ENCODE measurements at places on chromosomes 1 and 21. TPM values are rescaled to one million over a fixed set of nuclear protein-coding genes. Genes with fewer than 3 reads are reported as not detected.

Gene FNDC5
- 0.95 TPM for total RNA-seq

Gene DEPDC1
- total RNA-seq = 17.3 TPM

Gene FCN3
- not detected for total RNA-seq

Gene OR2M7
- total RNA-seq = not detected

Gene RABGAP1L
- 4.7 TPM for total RNA-seq

Gene ADAM30
- not detected for total RNA-seq

Gene C1orf141
- total RNA-seq = not detected

Gene RAB25
- total RNA-seq = 0.24 TPM

Gene KCNE1
- not detected for total RNA-seq

Measured in A549 treated with RU486 at 1 μM for 4 hours (cell line).